Ecto neural progenitor cell (in vitro differentiated cells): ENCODE measurements at places on chromosomes 5 and 9.

- no peak for DNase-seq
These were observed 80.7 kb upstream of the ADAMTS19 start for GRCh38 chr5:129379406-129379805.

- no peak for DNase-seq
These were observed 52.3 kb downstream of the ZNF622 start for GRCh38 chr5:16413166-16413860.

DNA sequence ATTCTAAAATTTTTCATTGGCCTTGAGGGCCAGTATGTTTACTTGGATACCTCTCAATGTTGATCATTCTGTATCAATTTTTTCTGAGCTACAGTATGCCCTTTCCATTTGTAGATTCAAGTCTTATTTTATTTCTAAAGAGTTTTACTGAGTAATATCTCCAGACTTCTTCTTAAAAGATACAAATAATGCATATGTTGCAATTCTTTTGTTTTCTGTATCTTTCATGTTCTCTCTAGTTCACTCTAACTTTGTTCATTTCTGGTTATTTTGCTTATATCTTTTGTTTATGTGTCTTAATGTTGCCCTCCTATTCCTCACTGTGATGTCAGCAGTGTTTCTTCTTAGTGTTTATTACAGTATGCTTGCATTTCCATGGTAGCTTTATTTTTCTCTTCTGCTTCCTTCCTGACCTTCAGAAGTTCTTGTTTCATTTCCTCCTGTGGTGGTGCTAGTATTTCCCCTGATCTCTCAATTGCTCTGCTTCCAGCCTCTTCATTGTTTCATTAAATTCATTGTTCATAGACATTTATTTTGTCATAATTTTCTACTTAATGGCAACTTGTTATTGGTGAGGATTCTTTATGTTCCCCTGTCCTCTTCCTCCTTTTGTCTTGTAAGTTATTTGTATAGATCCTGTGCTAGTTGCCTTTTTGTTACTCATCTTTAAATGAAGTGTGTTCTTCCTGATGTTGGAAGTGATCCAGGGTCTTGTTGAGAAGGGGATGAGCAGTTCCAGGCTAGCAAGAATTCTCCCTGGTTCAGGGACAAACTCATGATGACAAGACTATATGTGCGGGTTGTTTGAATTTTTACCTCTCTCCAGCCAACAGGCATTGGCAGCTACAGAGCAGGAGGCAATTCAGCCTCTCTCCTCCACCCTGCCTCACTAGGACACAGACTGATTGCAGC is 160.8 kb downstream of the DEPDC1B start:
- no peak for DNase-seq

DNA sequence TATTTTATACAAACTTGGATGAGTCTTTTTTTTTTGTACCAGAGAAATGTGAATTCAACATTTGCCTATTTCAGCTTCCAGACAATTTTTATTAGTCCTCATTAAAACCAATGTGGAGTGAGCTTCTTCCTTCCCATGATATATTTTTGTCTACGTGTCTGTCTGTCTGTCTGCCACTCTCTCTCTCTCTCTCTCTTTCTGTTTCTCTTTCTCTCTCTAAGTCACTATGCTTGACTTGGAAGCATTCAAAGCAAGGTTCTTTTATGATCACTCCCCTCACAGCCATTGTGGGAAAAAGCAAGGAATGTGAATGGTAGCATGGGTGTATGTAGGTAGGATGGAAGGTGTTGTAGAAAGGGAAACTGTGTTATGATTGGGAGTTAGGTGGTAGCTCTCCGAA is 80.2 kb downstream of the SNCAIP start:
- DNase-seq, result no peak

DNA sequence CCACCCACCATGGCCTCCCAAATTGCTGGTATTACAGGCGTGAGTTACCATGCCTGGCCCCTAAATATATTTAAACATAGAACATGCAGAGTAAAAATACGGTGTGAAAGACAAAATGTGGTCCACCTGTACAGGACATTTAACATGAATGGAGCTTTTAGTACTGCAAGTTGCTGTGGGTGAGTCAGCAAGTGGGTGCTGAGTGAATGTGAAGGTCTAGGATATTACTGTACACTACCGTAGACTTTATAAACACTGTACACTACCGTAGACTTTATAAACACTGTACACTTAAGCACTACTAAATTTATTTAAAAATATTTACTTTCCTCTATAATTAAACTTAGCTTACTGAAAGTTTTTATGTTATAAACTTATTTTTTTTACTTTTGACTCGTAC is 317.8 kb downstream of the PRDM9 start:
- no peak for DNase-seq

DNA sequence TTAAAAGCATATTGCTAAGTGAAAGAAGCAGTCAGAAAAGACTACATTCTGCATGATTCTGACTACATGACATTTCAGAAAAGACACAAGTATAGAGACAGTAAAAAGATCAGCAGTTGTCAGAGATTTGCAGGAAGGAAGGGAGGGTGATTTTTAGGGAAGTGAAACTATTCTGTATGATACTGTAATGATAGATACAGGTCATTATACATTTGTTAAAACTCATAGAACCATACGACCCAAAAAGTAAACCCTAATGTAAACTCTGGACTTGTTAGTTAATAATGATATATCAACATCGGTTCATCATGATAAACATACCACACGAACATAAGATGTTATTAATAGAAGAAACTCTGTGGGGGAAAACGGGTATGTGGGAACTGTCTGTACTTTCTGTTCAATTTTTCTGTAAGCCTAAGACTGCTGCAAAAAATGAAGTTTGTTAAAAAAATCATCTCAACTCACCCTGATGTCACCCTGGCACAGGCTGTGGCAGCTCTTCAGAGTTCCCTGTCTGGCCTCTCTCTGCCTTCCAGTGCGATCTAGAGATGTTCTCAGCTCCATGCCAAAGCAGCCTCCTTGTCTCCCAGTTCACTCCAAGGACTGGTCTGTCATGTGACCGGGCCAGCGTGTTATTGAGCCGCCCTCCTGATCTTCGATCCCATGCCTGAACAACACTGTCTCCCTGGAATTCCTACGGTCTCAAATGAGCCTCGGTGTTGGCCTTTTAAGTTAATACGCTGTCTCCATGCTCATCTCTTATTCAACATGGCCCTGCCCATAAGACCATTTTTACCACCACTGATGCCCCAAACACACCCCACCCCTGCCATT is 35.4 kb downstream of the PRLR start:
- DNase-seq, result no peak

DNA sequence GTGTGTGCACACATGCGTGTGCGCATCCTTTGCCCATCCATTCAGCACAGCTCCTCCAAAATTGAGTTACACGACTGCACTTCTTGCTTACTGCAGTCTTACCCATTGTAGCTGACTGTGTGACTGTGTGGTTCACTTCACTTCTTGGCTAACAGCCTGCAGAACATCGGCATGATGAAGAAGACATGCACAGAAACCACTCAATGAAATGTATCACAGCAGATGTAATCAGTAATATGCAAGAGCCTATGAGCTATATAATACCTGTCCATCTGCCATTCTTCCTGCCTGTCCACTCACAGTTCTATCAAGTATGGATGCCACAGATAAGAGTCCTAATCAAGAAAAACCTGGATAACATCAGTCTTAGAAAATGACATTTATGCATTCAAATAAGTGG is 83.9 kb downstream of the TRPM3 start:
- DNase-seq, result no peak

- no peak for DNase-seq
These were observed 33.0 kb upstream of the NCS1 start for GRCh38 chr9:130139251-130139650.

DNA sequence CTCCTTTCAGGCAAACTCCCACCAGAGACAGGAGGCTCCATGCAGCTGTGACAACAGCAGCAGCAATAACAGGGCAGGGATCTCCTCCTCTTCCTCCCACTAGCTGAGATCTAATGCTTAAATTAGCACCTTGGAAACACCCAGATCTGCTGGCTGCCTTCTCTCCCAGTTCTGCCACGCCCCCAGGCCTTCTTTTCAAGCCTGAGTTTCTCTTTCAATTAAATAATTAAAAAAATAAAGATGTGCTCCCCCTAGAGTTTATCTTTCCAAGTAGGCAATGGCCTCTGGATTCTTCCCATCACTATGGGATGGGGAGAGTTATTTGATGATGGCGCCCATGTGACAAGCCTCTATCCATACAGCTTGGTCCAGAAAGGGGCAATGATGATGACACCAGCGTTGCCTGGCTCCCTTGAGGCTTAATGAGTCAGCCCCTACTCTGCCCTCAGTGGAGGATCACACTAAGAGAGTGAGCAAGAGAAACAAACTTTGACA is 3.8 kb downstream of the FAM219A start:
- no peak for DNase-seq

DNA sequence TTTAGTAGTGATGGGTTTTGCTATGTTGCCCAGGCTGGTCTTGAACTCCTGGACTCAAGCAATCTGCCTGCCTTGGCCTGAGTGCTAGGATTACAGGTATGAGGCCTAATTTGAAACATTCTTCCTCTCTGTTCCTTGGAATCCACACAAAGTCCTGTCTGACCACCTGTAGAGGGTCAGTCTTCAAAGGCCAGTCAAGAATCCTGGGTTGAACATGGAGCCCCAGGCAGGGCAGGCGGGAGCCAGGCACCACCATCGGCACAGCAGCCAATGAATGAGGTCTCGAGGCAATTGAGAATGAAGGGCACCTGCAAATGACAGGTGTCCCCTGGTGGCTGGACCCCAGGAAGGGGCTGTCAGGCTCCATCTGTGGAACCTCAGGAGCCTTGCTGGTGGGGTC is 17.4 kb upstream of the NCS1 start:
- DNase-seq, result no peak

- no peak for DNase-seq
These were observed 131.0 kb upstream of the SPRY4 start for GRCh38 chr5:142455856-142456255.

GRCh38 chr5:160023908-160024630 is 15.1 kb downstream of the TTC1 start:
- no peak for DNase-seq

DNA sequence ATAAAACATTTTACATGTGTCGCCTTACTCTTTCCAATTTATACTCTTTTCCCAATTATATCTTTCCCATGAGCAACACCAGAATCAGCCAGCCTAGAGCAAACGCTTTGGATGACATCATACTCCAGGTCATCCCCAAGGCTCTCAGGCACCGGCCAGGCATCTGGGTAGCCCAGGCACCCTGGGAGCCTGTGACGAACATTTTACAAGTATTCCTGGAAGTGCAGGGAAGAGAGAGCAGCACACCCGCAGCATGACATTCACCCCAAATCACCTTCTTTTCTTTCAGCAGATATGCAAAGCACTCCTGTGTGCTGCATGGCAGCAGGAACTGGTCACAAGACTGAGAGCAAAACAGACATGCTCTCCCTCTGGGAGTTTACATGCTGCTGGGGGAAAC is 75.7 kb upstream of the SMIM23 start:
- peak; percentile 27 for DNase-seq
